ENCODE measurements at places on chromosomes 16 and 17.

DNA sequence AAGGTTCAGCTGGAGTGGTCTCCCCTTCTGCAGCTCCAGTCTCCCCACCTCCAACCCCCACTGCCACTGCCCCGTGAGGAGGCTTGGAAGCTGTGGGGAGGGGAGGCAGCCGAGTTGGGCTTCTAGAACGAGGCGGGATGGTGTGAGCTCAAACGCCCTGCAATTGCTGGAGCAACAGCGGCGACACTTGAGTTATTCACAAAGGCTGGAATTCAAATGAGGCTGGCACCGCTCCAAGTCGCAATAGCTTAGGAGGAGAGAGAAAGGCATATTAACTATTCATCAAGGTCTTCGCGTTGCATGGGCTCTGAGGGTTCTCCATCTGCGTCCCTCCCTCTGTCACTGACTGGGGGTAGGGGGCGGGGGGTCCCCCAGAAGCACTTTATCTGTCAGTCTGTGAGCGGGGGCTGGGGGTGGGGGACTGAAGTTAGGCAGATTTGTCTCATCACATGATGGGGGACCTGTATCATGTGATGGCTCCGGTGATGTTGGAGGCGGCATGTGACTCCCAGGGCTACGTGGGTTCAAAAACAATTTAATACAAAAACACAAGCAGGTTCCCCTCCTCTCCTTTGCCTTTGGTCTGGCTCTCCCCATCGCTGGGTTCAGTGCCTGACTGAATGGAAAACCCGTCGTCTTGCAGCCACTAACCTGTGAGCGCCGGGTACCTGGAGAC is 70.5 kb downstream of the RBBP6 start:
- no peak for DNase-seq

- DNase-seq = no peak
Observed at GRCh38 chr16:4190712-4191333, 51.1 kb downstream of the SRL start.

DNA sequence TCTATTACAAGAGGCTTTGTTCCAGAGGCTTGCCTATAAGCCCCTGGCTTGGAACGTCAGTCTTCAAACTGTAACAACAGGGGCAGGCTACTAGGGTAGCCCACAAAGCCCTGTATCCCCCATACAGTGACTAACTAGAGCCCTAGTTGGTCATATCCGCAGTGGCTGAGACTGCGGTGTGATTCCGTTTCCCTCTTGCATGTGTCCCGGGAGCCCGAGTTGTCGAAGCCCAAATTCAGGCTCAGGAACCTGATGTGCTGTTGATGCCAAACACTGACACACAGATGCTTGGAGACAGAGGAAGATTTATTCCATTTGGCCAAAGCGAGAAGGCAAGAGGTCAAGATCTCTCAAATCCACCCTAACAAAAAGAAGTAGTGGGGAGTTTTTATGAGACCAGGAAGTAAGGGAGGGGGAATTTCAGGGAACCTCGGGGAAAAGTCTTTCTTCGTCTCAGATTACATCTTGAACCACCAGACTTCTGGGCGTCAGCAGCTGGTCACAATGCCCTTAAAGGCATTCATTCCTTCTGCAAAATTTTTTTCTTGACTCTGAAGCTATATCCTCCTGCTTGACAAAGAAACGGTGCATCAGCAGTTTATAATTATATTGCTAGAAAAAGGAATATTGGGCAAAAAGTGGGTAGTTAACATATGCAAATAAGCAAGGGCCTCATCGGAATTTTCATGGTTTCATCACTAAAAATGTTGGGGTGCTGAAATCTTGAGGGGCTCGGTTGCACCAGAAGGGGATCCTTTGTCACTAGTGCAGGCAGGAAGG is 879 bp downstream of the SLFN5 start:
- DNase-seq = peak; percentile 58

DNA sequence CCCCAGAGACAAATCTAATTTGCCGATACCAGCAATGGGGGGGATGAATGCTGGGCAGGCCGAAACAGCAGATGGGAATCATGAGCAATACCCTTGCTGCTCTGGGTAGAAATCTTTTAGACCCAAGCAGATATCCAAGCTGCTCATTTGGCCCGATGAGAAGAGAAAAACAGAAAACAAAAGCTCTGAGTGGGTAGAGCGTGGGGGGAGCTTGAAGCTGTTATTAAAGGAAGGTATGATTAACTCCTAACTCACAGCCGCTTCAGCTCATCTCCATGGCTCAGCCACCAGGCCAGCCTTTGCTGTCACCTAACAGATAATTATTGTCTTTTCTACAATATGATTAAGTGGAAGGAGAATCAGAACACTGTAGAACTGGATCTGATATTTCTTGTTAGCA is 58.3 kb downstream of the VPS35L start:
- DNase-seq = no peak

GRCh38 chr16:53372992-53373871 is 61.0 kb upstream of the RBL2 start:
- DNase-seq = peak; percentile 87

GRCh38 chr17:43019418-43019817 is 2.8 kb downstream of the VAT1 start:
- no peak for DNase-seq

GRCh38 chr16:48622456-48623303 is 12.7 kb upstream of the N4BP1 start:
- no peak for DNase-seq

GRCh38 chr17:30590081-30590733 is 113.0 kb downstream of the GOSR1 start:
- DNase-seq = no peak

DNA sequence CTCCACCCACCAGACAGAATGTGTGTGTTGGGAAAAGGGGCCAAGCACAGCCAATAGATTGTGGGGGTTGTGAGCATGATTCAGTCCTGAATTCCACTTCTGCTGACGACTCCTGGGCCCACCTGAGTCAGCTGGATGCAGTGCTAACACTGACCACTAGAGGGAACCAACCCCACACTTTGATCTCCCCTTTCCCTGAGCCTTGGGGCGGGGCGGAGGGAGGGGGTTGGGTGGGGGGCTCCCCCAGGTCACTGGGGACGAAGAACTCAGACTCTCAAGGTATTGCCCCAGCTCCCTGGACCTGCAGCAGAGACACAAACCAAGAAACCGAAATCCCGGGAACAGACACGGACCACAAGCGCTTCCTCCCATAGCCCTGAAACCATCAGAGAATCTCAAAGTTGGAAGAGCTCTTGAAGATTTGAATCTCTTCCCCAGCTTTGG is 621 bp upstream of the CSHL1 start:
- no peak for DNase-seq

DNA sequence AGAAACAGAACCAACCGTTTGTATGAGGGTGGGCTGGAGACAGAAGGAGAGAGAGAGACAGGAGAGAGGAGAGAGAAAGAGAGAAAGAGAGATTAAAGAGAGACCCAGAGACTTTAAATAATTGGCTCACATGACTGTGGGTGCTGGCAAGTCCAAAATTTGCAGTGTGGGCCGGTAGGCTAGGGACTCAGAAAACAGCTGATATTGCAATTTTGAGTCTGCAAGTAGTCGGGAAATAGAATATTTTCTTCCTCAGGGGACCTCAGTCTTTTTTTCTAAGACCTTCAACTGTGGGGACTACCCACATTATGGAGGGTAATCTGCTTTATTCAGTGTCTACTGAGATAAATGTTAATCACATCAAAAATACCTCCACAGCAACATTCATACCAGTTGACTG is 1439.0 kb downstream of the CDH11 start:
- no peak for DNase-seq

DNA sequence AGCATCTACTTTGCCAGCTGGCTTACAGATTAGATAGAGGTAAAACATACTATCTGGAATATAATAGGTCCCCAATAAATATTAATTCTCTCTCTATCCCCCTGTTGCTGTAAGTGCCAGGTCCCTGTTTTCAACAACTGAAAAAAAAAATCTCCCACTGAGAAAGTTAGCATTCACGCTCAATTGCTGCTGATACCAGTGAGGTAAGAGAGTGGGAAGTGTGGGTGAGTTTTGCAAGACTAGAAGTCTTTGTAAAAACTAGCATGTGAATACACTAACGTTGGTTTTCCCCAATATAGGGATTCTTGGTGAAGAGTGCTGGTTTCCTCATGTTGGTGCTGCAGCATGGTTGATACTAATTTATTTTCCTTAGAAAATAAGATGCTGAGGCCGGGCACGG is 11.7 kb upstream of the TAOK1 start:
- no peak for DNase-seq

- DNase-seq = no peak
Observed at GRCh38 chr17:75778861-75779249, 5.8 kb upstream of the UNK start.

DNA sequence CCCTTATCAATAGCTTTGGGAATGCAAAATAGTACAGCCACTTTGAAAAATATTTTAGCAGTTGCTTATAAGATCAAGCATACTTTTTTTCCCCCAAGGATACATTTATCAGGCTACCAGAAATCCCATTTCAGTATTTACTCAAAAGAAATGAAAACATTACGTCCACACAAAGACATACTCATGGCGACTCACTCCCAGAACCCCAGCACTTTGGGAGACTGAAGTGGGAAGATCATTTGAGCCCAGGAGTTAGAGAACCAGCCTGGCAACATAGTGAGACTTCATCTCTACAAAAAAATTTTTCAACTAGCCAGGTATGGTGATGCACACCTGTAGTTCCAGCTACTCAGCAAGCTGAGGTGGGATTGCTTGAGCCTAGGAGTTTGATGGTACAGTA is 5.9 kb downstream of the SKA2 start:
- no peak for DNase-seq

- DNase-seq = no peak
Observed at GRCh38 chr17:31680126-31680525, 178.9 kb downstream of the COPRS start.

- DNase-seq = no peak
Observed at GRCh38 chr17:38877130-38877851, 7.4 kb downstream of the LASP1 start.

DNA sequence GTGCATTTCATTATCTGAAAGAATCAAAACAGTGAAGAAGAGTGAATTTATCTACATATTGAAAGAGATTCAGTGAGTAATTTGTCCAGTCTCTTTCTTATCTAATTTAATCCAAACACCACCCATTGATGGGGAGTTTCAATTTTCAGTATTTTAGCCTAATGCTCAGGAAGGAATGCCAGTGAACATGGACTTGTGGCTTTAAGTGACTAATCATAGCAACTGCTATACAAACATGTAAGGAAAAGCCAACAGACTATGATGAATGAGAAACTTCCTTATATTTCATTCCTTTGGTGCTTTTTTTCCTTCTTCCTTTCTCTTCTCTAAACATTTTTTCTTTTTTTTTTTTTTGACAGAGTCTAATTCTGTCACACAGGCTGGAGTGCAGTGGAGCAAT is 885.8 kb downstream of the KCNJ2 start:
- DNase-seq = no peak

DNA sequence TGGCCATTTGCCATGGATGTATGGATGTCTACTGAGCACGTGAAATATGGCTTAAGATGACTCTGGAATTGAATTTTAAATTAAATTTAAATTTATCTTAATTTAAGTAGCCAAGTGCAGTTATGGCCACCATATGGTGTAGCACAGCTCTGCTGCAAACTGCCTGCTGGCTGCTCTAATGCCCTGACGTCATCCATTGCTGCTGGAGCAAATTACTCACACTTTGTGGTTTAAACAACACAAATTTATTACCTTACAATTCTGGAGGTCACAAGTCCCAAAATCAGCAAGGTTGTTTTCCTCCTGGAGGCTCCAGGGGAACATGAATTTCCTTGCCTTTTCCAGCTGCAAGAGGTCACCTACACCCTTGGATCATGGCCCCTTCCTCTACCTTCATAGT is 679.3 kb upstream of the EEF2KMT start:
- DNase-seq = no peak

GRCh38 chr16:2585651-2586081 is 47.8 kb downstream of the PDPK1 start:
- DNase-seq = no peak

DNA sequence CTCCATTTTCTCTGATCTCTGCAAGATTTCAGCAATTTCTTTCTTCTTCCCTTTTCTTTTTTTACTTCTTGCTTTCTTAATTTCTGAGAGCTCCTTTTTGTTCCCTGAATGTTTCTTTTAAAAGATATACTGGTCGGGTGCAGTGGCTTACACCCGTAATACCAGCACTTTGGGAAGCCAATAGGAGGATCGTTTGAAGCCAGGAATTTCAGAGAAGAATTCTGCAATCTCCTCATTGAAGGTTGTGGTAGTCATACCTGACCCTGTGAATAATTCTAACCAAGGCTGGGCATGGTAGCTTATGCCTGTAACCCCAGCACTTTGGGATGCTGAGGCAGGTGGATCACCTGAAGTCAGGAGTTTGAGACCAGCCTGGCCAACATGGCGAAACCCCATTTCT is 15.6 kb upstream of the ABCC1 start:
- no peak for DNase-seq

GRCh38 chr17:37789771-37790541 is 45.1 kb upstream of the HNF1B start:
- no peak for DNase-seq

DNA sequence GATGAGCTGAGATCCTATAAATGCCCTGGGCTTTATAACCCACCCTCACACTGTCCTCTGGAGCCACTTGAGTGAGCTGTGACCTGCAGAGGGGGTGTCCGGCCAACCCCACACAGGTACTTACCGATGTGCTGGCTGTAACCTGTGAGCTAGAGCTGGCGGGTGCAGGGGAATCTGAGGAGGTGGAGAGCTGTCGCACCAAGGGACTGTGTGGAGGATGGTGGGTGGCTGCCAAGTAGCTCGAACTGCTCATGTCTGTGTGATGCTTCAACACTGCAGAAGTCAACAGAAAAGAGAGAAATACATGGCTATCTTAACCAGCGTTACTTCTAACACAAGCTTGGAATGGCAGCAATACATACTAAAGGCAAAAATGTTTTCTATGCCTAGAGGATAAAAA is 39.4 kb downstream of the STH start:
- DNase-seq = no peak

DNA sequence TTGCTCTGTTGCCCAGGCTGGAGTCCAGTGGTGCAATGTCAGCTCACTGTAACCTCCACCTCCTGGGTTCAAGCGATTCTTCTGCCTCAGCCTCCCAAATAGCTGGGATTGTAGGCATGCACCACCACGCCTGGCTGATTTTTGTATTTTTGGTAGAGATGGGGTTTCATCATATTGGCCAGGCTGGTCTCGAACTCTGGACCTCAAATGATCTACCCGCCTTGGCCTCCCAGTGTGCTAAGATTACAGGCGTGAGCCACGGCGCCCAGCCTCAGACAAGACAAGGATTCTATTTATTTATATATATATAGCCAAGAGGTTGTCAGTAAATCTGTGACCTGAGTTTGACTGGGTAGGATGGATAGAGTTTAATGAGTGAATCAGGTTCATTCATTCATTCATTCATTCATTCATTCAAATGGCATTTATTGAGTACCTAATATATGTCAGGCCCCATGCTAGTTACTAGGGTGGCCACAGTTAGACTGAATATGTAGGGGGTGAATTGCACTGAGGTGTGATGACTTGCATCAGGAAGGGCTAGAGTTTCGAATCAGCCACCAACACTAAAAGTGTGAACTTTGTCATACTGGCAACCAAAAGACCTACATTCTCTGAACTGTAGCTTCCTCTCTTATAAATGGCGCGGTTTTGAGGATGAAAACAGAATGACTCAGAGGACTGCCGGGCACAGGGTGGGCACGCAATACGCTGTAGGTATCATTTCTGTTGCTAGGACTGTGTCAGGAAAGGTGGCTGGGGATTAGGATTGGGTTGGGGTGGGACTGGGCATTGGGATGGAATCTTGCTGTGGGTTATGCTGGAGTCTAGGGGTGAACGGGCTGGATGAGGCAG is 37.8 kb downstream of the ITGAE start:
- no peak for DNase-seq

- DNase-seq = no peak
Observed at GRCh38 chr16:15401972-15402371, 6.4 kb downstream of the MPV17L start.
